Naive thymus-derived CD4-positive, alpha-beta T cell (primary cell): ENCODE measurements at places on chromosomes 12 and 14.
A peak's percentile ranks its signal among the peaks of the same experiment; 100 is the strongest.

DNA sequence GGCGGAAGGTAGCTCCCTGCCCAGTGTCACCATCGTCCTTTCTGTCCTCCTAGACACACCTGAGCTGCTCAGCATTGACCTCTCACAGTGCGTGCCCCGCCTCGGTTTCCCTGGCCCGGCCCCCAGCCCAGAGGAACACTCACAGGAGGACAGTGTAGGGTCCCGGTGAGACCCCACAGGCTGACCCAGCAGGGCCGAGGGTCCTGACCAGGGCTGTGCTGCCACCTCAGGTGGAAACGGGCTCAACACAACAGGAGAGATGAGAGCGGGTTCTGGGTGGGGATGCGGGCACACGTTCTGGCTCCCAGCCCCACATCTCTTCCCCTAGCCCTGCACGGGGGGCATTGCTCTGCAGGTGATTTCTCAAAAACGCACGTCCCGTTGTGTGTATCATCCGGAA is 98.1 kb downstream of the PIWIL1 start:
- DNase-seq, result no peak

DNA sequence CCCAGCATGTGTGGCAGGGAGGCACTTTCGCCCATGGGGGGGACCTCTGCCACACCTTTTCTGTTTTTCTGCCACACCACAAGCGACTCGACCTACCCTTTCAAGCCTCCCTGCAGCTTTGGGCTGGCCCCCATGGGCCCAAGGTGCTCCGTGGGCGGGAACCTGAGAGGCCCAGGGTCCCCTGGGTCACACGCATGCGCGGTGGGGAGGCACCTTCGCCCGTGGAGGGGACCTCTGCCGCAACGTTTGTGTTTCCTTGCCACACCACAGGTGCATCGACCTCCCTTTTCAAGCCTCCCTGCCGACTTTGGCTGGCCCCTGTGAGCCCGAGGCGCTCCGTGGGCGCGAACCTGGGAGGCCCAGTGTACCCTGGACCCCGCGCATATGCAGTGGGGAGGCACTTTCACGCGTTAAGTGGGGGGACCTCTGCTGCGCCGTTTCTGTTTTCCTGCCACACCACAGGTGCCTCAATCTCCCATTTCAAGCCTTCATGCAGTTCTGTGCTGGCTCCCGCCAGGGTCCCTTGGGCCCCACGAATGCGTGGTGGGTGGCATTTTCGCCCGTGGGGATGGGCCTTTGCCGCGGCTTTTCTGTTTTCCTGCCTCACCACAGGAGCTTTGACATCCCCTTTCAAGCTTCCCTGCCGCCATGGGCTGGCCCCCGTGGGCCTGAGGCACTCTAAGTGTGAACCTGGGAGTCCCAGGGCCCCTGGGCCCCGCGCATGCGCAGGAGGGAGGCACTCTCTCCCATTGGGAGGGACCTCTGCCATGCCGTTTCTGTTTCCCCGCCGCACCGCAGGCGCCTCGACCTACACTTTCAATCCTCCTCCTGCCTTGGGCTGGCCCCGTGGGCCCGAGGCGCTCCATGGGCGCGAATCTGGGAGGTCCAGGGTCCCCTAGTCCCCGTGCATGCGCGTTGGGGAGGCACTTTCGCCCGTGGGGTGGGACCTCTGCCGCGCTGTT is 332.2 kb downstream of the ALG10 start:
- no peak for DNase-seq

DNA sequence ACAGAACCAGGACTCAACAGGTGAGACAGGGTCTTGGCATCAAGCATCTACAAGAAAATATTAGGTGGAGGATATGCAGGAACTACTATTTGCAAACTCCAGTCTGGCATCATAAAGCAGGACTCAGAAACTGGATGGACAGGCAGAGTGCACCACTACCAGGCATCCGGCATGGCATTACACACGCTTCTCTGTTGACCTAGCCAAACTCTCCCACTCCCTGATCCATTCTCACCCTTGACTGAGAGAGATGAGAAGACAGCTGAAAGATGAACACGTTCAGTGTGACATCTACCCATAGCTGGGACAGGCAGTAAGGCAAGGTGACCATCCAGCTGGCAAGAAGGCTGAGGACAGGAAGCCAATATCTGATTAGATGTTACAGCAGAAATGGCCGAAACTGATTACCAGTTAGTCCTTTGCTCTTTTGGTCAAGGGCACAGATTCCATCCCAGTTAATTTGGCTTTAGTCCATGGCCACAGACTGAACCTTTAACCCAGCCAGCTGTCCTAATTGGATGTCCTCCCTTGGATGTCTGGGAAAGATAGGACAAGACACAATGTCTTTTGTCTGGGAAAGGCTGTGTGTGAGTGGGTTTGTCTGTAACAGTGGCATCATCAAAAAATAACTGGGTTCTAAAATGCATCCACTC is 71.6 kb downstream of the BBS10 start:
- no peak for DNase-seq

GRCh38 chr12:95802482-95803270 is 12.1 kb upstream of the NTN4 start:
- no peak for DNase-seq

- DNase-seq, result peak; percentile 85
Observed at GRCh38 chr14:102516531-102517391, 7.2 kb upstream of the ANKRD9 start.
